Thyroid gland (tissue), 4 donors: ENCODE measurements at places on chromosomes 7 and 10. TPM values are rescaled to one million over a fixed set of nuclear protein-coding genes. Genes with fewer than 3 reads are reported as not detected.

Gene SLC26A5
- 3.2 TPM for total RNA-seq

- DNase-seq, result no peak
Observed at GRCh38 chr10:593421-593820, 96.0 kb downstream of the DIP2C start.

DNA sequence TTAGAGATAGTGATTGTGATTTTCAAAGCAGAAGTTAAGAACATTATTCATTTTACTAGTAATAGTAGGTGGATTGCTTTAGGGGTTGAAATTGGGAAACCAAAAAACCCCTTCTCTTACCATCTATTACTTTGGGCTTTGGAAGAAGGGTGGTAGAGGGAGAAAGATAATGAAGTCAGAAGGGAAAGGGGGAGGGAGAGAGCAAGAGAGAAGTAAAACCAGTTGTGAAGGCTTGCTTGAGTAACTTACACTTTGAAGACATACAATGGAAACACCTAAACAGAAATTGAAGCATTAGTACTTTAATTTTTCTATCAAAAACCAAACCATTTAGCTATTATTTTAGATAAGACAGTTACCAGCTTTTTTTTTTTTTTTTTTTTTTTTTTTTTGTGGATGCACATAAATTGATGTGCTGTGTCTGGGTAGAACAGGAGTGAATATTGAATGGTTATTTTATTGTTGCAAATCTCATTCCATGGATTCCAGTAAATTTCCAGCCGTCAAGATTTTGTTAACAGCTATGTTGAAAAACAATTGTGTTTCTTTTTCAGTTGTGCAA, 5.5 kb downstream of the PRKAR2B start:
- no peak for DNase-seq

Gene GNAI1
- total RNA-seq, result 32.1 TPM

Gene UTF1
- total RNA-seq, result not detected

GRCh38 chr7:85023066-85023712, 163.7 kb downstream of the SEMA3D start:
- DNase-seq, result peak; percentile 4

- no peak for DNase-seq
Observed at GRCh38 chr10:98131619-98132018, 2.8 kb upstream of the R3HCC1L start.

- DNase-seq, result no peak
Observed at GRCh38 chr7:36810032-36810431, 85.7 kb upstream of the AOAH start.

DNA sequence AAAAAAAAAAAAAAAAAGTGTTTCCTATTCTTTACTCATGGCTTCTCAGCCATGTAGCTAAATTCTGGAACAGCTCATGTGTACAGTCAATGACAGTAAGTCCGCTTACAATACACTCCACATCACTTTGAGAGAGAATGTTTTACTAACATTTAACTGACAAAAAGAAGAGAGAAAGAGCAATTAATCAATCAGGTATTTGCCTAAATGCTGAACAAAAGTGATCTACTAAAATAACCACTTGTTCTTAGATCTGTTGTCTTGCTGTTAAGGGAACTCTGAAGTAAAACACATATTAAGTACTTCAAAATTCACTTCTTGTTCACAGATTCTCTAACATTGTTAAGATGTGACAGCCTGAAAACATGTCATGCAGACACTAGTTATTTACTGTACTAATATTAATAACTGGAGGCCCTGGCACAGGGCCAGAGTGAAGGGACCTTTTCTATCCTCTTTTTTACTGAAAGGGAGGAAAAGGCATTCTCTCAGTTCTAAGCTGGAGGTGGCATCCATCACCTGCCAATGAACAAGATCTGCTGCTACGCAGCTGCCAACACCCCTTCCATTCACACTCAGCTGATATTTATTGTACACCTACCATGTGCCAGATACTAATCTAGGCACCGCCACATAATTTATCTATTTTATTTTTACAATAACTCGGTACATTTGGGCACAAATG, 72.6 kb downstream of the AHR start:
- DNase-seq, result no peak

DNA sequence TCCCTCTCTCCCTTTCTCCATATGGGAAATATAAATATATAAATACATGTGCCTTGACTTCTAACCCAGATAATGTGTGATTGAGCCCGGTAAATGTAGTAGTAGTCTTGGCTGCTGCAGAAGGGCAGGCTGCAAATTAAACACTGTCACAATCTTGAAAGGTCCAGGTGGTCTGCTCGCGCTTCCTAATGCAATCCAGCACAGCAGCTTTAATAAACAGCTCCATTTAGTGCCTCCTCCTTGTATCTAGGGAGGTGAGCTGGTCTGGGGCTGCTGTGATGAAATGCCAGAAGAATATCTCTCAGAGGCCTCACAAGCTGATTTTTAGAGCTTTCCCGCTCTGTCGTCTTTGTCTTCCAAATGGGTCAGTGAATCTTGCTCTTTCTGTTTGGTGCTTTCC, 782 bp downstream of the POU6F2 start:
- no peak for DNase-seq

Gene ANXA8L1
- not detected for total RNA-seq

GRCh38 chr10:117360994-117361667, 14.1 kb downstream of the PDZD8 start:
- DNase-seq, result no peak

- no peak for DNase-seq
Observed at GRCh38 chr7:33591490-33591889, 313.8 kb upstream of the BMPER start.

DNA sequence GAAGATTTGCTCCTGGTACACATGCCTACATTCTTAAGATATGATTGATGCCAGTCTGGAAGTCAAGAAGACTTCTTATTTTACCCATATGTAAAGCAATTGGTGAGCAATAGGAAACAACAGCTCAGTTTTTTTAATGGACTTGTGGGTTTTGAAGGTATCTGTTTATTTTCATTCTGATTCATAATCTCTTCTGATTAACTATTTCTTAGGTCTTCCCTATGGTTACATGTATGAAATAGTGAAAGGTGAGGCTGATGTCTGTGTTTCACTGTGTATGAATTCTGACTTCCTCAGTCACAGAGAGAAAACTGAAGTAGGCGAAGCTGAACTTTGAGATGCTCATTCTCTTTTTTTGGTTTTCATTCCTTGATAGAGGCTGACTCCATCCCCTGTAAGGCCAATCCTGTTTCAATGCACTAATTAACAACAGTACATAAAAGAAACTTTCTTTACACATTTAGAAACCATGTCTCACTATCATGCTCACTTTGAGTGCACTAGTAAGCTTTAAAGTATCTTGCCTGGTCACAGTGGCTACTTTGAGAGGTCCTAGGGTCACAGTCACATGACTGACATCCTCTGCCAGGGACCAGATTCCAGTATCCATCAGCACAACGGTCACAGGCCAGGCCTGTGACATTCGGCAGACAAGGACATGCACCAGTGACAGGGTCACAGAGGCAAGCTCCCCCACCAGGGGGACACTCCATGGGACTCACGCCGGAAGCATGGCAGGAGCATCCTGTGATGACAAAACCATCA, 59.5 kb upstream of the LAMB1 start:
- DNase-seq, result peak; percentile 11

DNA sequence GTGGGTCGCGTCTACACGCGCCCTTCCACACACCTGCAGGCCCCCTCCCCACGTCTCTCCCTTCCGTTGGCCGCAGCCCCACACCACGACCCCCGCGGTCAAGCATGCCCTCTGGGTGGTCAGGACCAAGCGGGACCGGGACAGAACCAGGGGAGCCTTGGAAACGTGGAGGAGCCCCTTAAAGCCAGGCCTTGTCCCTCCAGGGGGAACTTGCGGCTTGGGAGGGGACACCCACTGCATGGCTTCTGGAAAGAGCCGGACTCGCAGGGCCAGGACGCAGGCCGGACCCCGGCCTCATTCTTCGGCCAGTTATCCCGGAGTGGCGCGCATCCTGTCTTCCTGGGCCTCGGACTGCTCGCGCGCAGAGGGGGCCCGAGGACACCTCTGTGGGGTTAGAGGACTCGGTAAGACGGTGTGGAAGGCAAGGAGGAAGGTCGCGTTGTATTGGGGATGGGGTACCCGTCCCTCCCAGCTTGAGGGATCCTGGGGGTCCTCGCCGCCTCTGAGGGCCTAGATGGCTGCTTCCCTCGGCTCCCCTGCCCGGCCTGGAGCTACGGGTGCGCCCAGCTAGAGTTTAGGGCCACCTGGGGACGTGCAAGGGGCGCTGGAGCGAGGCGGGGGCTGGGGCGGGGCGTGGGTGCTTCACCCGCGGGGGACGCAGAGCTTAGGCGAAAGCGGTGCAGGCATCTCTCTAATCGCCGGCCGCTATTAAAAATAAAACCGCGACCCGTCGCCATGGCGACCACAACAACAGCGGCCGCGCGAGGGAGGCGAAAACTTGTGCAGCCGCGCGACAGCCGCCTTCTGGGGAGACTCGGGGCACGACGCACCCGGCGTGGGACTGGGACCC, 1.8 kb upstream of the PDGFA start:
- peak; percentile 43 for DNase-seq

- no peak for DNase-seq
Observed at GRCh38 chr7:129785685-129786514, 166.9 kb downstream of the UBE2H start.

DNA sequence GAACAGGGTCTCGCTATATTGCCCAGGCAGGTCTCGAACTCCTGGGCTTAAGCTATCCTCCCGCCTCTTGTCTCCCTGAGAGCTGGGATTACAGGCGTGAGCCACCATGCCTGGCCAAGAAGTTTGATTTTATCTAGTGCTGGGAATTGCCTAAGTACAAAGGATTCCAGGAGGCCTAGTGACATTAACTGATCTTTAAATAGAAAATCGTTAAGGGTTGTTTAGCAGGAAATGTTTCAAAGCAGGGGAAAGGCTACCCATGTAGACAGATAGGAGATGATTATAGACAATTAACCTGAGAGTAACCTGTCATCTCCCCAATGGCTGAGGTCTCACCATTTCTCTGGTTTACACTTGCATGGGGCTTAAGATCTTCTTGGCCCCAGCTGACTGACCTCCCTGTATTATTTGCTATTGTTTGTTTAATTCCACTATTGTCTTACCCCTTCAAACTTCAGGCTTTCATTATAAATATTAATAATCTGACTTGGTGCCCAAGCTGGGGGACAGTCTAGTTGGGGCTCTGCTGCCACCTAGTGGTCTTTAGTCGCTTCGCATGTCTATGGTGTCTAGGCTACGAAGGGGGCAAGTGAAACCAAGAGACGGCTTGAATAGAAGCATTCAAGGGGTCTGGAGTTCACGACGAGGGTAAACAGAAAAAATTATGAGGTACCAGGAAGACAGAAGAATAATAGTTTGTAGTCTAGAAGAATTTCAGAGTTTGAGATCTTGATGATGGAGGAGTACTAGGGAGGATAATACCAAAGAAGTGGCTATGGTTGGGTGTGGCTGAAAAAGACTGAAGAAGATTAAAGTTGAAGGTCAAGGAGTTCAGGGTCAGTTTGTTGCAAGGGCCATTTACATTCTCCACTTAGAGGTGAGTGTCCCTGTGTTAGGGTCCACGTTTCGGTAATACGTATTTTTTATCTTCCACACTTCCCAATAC, 40.4 kb upstream of the BPGM start:
- DNase-seq, result peak; percentile 60

Gene TES
- total RNA-seq, result 148 TPM

Gene ACBD7
- 1.3 TPM for total RNA-seq

DNA sequence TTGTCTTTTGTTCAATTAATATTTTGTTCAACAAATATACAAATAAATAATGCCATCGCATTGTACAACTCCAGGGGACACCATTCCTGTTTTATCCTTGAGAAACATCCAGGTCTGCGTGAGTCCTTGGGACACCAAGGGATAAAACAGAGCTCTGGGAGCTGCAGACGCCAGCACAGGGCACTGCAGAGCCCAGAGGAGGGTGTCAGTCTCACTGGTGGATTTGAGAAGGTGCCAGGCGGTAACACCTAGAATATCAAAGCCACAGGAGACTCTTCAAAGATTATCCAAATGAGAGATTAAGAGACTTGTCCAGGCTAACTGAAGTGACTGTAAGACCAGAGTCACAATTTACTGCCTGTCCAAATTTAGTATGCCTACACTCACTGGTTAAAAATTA, 55.3 kb downstream of the TEX36 start:
- DNase-seq, result no peak

DNA sequence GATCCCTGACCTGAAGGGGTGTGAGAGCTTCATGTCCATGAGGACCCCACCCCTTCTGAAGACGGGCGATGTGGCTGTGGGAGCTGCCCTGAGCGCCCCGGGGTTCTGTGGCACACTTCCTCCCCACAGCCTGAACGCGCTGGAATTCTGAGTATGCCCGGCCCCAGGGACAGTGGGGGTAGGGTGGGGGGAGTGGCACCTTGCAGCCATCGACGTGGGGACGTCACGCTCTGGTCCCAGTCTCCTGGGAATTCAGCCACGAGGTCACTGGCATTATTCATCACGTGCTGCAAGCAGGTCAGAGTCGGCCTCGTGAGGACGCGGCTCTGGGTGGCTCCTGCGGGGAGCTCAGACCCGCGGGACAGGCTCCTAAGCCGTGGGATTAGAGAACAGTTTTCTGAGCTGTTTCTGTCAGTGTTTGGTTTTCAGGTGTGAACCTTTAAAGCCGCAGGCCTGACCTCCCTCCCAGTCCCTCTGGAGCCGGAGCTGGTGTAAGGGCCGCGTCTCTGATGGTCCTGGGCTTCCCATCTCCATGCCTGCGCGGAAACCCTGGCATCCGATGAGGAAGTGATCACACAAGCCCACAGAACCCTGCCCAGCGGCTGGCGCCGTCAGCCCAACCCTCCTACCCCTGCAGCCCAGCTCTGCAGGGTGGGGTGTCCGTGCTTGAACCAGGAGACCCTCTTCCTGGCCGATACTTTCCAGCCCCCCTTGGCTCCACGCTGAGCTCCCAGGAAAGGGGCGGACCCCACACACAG, 16.1 kb downstream of the GPR146 start:
- peak; percentile 90 for DNase-seq

Gene CRHR2
- total RNA-seq, result 0.45 TPM

Gene PLXDC2
- total RNA-seq, result 44.9 TPM

- DNase-seq, result no peak
Observed at GRCh38 chr10:131685007-131685406, 215.8 kb upstream of the PPP2R2D start.

GRCh38 chr10:94138391-94138790, 144.7 kb downstream of the PLCE1 start:
- DNase-seq, result no peak
